ENCODE measurements at places on chromosomes 7 and 10. TPM values are rescaled to one million over a fixed set of nuclear protein-coding genes. Genes with fewer than 3 reads are reported as not detected.

The CHN2 gene
- 1.2 TPM for total RNA-seq

The ETV1 gene
- total RNA-seq: not detected

The ODAD2 gene
- not detected for total RNA-seq

The EIF5AL1 gene
- total RNA-seq: 0.07 TPM

The CFAP70 gene
- total RNA-seq: 1.1 TPM
